ENCODE measurements at places on chromosomes 6 and 20. TPM values are rescaled to one million over a fixed set of nuclear protein-coding genes. Genes with fewer than 3 reads are reported as not detected.

SPATS1 gene
- total RNA-seq: not detected

NKX2-2 gene
- 0.31 TPM for total RNA-seq

JPH2 gene
- total RNA-seq: not detected

NMBR gene
- total RNA-seq: 6.6 TPM

DEFB124 gene
- not detected for total RNA-seq

GFRAL gene
- not detected for total RNA-seq

LEMD2 gene
- total RNA-seq: 53.2 TPM

NHSL1 gene
- 117 TPM for total RNA-seq

PNLDC1 gene
- not detected for total RNA-seq

SLC22A7 gene
- total RNA-seq: 1.9 TPM

FAM83C gene
- not detected for total RNA-seq

BPI gene
- total RNA-seq: not detected

CALHM5 gene
- total RNA-seq: 0.31 TPM

PBOV1 gene
- not detected for total RNA-seq

CLPSL1 gene
- total RNA-seq: not detected

PPARD gene
- 3.8 TPM for total RNA-seq

IRAK1BP1 gene
- 35.4 TPM for total RNA-seq
